Naive thymus-derived CD8-positive, alpha-beta T cell (primary cell): ENCODE measurements at places on chromosomes 7 and 10. TPM values are rescaled to one million over a fixed set of nuclear protein-coding genes. Genes with fewer than 3 reads are reported as not detected.

Gene NPFFR1
- not detected for polyA plus RNA-seq

Gene IFT22
- 8.2 TPM for polyA plus RNA-seq

Gene CYP26A1
- polyA plus RNA-seq, result not detected

Gene SPDYE11
- 0.14 TPM for polyA plus RNA-seq

Gene PDE1C
- not detected for polyA plus RNA-seq

Gene ARID5B
- 12.6 TPM for polyA plus RNA-seq

Gene SPDYE2B
- polyA plus RNA-seq, result not detected

Gene UCN3
- polyA plus RNA-seq, result not detected

Gene TMEM176A
- polyA plus RNA-seq, result 0.62 TPM

Gene TSPAN13
- polyA plus RNA-seq, result 0.19 TPM

Gene TEX47
- not detected for polyA plus RNA-seq

Gene STEAP2
- polyA plus RNA-seq, result not detected

Gene LDB3
- polyA plus RNA-seq, result not detected
